ENCODE measurements at places on chromosomes 11 and 22.
A peak's percentile ranks its signal among the peaks of the same experiment; 100 is the strongest.

GRCh38 chr11:34546511-34547209 lies 33.1 kb upstream of the ELF5 start:
- no peak for DNase-seq

DNA sequence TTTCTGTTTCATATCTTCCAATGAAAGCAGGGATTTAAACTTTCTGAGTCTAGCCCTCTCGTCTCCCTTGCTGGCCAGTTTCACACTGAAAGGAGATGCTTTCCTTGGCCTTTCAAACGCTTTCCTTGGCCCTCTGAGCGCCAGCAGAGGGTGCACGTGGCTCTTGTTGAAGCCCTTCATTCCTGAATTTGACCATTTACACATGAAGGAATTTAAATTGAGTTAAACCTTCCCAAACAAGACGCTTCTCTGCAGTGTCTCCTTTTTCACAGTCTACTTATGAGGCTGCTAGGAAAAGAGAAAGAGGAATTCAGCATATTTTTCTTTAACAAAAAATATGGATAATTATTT lies 21.6 kb downstream of the NNMT start:
- peak; percentile 69 for DNase-seq

GRCh38 chr11:80239217-80239616 lies 798.4 kb upstream of the TENM4 start:
- DNase-seq: no peak

- DNase-seq: peak; percentile 81
These were observed 11.1 kb downstream of the POLR3H start for GRCh38 chr22:41532908-41533825.

- no peak for DNase-seq
These were observed 20.5 kb downstream of the UBE2L3 start for GRCh38 chr22:21587803-21588611.

DNA sequence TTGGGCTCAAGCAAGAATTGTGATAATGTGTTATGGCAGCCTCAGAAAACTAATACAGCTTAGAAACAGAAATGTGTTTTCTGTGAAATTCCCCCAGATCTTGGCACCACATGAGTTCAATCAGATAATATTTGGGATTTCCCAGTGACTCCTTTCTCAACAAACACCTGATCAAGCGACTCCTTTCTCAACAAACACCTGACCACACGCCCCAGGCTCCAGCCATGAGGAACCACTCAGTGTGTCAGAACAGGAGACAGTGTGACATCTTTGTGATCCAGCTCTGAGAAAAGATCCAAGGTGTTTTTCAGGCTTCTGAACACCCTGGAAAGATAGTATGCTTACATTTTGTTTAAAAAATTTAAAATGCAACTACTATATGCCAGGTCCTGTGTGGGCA lies 1.9 kb upstream of the UVRAG start:
- no peak for DNase-seq

DNA sequence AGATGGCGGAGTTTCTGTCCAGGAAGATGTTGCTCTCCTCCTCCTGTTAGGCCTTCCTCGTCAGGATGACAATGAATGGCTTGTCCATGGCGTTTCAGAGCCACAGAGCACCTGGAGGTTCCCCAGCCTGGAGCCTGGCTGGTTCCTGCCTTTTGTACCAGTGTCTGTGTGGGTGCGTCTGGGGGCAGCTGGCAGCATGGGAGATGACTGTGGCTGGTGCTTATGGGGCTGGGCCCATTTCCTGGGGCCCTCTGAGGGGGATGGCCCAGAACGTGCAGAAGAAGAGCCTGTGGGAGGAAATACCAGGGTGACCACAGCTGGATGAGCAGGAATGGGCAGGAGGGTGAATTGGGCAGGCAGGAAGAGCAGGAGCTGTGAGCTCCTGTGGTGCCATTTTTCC lies 6.7 kb downstream of the SLC37A2 start:
- DNase-seq: no peak

DNA sequence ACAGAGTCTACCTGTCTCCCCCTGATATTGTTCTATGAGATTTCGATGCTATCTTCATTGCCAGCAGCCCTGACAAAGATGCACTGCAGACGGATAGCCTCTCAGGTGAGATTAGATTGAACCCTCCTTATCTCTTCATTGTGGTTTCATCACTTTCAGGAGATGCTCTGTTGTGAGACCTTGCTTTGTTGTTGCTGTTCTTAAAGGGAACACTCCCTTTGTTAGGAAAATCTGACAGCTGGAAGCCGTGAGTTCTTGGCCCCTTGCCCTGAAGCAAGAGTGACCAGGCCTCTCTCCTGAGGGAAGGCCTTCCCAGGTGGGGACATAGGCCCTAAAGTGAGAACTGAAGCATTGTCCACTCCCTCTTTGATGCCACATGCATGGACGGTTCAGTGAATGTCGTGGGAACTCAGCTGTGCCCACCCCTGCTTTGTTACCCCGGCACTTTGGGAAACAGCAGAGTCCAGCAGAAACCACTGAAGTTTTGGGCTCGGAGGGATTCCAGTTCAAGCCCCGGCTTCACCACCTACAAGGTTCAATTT lies 976.1 kb downstream of the TBC1D22A start:
- no peak for DNase-seq

DNA sequence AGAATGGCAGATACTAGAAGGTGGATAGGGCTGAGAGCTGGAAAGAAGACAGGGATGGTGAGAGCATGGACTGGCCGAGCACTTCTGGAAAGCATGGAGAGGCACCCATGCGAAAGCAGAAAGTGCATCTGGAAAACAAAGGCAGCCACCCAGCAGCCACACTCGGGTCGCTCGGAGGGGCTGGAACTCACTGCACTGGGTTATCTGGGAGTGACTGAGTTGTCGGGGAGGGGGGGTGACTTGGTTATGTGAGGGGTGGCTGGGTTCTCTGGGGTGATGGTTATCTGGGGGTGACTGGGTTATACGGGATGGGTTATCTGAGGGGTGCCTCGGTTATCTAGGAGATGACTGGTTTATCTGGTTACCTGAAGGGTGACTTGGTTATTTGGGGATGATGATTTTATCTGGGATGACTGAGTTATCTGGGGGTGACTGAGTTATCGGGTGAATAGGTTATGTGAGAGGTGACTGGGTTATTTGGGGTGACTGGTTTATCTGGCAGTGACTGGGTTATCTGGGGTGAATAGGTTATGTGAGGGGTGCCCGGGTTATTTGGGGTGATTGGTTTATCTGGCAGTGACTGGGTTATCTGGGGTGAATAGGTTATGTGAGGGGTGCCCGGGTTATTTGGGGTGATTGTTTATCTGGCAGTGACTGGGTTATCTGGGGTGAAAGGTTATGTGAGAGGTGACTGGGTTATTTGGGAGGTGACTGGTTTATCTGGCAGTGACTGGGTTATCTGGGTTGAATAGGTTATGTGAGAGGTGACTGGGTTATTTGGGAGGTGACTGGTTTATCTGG lies 2.6 kb upstream of the PANX2 start:
- DNase-seq: no peak

- peak; percentile 61 for DNase-seq
These were observed 781 bp downstream of the SIDT2 start for GRCh38 chr11:117179048-117179999.

DNA sequence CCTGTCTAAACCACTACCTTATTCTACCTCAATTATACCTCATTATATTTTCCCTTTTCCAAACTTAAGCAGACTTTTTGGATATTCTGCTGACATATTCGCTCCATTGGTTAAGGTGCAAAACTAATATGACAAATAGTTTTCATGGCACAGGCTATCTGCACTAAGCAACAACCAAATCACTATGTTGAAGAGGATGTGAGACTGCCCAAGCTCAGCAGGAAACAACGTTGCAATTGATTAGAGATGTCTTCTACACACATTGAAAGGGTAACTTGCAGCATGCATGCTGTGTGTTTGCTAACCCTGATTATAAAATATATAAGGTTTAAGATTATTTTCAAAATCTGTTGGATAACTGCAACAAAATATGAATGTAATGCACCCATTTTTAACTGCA lies 61.6 kb downstream of the STK33 start:
- DNase-seq: no peak
